ENCODE measurements at places on chromosomes 2 and 18.
A peak's percentile ranks its signal among the peaks of the same experiment; 100 is the strongest.

DNA sequence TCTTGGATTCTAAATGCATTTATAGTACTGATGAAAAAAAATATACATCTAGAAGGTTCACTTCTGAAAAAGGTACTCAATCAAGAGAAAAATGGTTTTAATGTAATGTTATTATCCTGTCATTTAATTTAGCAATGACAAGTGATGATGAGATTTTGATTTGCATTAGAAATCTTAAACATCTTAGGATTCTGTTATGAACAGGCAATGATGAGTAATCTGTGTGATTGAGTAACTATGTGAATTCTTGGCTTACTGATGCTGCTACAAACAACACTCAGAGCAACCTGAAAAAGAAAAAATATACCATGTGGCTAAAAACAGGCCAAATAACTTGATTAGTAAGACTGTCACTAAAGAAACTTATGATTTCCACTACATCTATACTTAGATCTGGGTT, 30.1 kb downstream of the RBKS start:
- DNase-seq, result no peak

GRCh38 chr2:174158003-174158402, 90.3 kb downstream of the OLA1 start:
- DNase-seq, result peak; percentile 16

- DNase-seq, result peak; percentile 18
Measured at GRCh38 chr2:136025057-136025973, 39.9 kb upstream of the DARS1 start.

DNA sequence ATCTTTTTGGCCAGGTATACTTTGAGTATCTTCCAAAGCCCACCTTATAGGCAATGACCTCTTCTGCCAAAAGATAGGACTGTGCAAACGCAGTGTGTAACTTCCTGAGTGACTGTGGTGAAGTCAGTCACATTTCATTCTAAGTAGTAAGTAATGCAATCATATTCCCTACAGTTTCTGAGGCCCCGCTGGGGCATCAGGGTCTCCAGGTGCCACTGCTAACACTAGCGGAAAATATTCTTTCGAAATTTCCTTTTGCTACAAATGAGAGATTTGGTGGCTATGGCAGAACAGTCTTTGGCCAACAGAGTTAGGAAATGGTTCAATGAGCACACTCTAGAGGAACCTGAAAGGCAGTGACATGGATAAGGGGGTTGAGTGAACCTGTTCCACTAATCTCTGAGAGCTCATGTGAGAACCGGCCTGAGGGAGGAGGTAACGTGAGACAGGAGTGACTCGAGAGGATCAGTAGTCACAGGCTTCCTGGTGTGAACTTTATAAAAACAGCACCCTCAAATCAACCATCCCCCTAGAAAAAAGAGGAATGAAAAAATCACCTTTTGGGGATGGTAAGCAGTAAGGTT, 102.6 kb upstream of the LPIN2 start:
- DNase-seq, result no peak

Data from activated naive CD4-positive, alpha-beta T cell treated with anti-CD3 and anti-CD28 coated beads, Interleukin-2, amount 50 U/mL, for 16 hours (primary cell).